ENCODE measurements at places on chromosomes 3 and 15.

GRCh38 chr3:8982509-8982908 lies 19.2 kb upstream of the RAD18 start:
- DNase-seq = no peak

- no peak for DNase-seq
Observed at GRCh38 chr15:70974004-70974832, 81.6 kb downstream of the LRRC49 start.

DNA sequence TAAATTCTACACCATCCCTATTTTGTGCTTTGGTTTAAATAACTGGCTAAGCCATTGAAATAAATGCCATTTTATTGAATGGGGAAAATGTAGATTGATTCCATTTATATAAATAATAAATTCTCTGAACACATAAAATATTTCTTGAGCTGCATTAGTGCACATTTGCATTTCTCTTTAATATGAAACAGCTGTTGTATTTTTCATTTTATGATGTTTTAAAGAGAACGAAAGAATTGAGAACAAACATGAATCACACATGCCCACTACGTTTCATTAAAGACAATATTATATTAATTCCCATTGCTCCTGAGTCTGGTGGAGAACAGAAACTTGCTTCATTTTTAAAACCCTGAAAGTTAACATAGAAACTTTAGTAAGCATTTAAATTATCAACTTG lies 235.7 kb upstream of the CFAP20DC start:
- DNase-seq = no peak

- no peak for DNase-seq
Observed at GRCh38 chr3:191340966-191341365, 10.6 kb upstream of the UTS2B start.

DNA sequence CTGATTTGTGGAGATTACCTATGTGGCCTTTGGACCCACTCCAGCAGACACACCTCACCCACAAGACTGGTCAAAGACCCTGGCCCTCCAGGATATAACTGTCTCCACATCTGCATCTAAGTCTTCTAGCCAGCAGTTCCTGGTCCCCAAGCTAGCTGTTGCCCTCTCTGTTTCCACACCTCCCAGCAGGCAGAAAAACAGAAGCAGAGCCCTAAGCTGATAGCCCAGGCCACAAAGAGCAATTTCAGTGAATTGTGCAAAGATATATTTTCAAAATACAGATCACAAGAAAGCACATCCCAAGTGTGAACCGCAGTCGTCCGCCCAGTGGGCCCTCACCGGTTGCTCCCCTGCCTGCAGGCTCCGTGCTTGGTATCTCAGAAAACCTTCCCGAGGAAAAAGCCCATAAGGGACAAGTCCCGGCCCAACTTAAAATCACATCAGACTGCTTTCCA lies 2.6 kb downstream of the TNIK start:
- no peak for DNase-seq
